Endothelial cell of umbilical vein (primary cell): ENCODE measurements at places on chromosomes 11 and 22. TPM values are rescaled to one million over a fixed set of nuclear protein-coding genes. Genes with fewer than 3 reads are reported as not detected.

DNA sequence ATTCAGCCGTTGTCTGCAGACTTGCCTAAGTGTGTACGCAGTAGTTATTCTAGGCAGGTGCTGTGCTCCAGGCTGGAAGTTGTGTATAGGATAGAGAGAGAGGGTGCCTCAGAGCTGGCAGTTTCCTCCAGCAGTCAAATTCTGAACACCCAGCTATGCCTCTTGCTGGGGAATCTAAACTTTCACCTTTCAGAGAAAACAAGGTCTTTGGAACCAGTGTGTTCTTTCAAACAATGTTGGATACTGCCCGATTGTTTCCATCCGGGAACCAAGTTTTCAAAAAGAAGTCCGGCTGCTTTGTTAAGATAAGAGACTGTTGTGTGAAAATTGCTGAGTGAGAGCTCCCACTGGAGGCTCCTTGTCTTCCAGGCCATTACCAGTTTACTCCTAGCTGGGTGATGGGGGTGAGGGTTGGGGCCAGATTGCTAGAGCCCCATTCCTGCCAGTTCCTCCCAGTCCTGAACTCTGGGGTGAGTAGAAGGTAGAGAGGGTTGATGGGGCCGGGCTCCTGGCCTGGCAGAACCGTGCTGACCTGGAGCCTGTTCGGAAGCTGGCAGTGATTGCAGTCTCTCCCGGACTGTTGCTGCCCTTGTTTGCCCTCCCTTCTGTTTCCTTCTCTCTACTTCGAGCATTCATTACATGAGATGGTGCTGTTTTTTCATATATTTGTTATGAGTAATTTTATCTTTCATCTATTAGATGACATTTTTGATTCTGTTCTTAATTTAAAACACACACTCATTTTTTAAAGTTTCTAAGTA is 150.2 kb downstream of the TEAD1 start:
- no peaks in the 10 kb centered on the region for H3K36me3 ChIP-seq
- H3K27me3 ChIP-seq = no peaks in the 10 kb centered on the region
- peak overlapping the region; percentile 50 for H3K27ac ChIP-seq
- no peak overlapping the region for H3K4me3 ChIP-seq
- peaks cover 43% of the 10 kb centered on the region for H3K4me1 ChIP-seq
- peak; percentile 95 for DNase-seq

LSP1 gene
- total RNA-seq = not detected in 2 replicates

DNA sequence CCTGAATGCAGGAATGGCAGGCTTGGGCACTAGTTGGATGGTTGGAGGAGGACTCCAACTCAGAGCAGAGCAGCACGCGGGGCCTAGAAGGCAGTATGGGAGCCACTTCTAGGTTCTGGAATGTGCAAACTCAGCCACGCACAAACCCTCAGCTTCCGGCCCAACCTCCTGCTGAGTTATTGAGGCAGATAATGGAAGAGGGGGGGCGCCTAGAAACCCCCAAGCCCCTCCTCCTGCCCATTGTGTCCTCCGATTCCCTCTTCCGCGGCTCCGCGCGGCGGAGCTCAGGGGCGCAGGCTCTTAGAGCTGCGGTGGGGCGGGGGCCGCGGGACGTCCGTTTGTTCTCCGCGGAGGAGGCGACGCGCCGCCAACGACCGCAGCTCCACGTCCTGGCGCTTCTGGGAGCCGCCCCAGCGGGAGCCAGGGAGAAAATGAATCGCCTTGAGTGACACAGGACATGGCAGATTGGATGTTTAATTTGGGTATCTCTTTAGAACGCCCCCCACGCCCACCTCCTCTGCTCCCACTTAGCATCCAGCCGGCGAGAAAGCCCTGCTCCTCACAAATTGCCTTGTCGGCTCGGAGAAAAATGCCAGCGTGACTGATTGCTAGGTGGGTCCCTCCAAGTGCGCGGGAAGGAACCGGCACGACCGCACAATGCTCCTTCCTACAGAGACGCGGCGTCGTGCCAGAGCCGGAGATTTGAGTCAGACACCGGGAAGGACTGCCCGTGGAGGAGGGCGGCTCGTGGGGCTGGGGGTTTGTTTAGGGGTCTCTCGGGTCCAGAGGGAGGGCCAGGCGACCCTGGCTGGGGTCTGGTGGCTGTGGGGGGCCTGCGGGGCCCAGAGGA is 144.6 kb downstream of the NECTIN1 start:
- H3K4me1 ChIP-seq = peaks cover 7% of the 10 kb centered on the region
- H3K27ac ChIP-seq = no peak overlapping the region
- no peaks in the 10 kb centered on the region for H3K36me3 ChIP-seq
- DNase-seq = peak; percentile 64
- peaks cover 4% of the 10 kb centered on the region for H3K27me3 ChIP-seq

- peak overlapping the region; percentile 34 for H3K4me3 ChIP-seq
- H3K4me1 ChIP-seq = peaks cover 43% of the 10 kb centered on the region
- H3K27ac ChIP-seq = no peak overlapping the region
- H3K36me3 ChIP-seq = no peaks in the 10 kb centered on the region
Observed at GRCh38 chr11:65576232-65576866, 496 bp downstream of the EHBP1L1 start.

WNT7B gene
- total RNA-seq = not detected in 2 replicates

MICAL2 gene
- 200 and 222 TPM in 2 replicates for total RNA-seq

- H3K36me3 ChIP-seq = peaks cover 6% of the 10 kb centered on the region
- H3K4me3 ChIP-seq = no peak overlapping the region
- no peaks in the 10 kb centered on the region for H3K27me3 ChIP-seq
- no peaks in the 10 kb centered on the region for H3K4me1 ChIP-seq
- DNase-seq = no peak
Observed at GRCh38 chr22:42833104-42833503, 24.0 kb downstream of the ARFGAP3 start.
